CD4-positive, alpha-beta T cell (primary cell): ENCODE measurements at places on chromosomes 6 and 20.

DNA sequence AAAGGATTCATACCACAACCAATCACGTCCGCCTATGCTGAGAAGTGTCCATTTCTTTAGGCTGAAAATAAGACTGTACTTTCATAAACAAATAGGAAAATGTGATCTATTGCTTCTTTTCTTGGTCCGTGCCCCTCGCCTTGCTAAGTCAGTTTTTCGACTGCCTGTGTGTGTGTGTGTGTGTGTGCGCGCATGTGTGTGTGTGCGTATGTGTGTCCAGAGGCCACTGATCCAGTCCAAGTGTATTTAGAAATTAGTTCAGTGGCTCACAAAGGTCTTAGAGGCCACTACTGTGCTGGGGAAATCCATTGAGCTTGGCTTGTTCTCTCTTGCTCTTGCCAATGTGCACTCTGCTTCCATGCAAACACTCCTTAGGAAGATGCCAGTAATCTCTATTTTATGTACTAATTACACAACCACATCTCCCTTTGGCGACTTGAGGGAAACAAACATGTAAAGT, 50.5 kb downstream of the SLC22A23 start:
- DNase-seq = no peak

DNA sequence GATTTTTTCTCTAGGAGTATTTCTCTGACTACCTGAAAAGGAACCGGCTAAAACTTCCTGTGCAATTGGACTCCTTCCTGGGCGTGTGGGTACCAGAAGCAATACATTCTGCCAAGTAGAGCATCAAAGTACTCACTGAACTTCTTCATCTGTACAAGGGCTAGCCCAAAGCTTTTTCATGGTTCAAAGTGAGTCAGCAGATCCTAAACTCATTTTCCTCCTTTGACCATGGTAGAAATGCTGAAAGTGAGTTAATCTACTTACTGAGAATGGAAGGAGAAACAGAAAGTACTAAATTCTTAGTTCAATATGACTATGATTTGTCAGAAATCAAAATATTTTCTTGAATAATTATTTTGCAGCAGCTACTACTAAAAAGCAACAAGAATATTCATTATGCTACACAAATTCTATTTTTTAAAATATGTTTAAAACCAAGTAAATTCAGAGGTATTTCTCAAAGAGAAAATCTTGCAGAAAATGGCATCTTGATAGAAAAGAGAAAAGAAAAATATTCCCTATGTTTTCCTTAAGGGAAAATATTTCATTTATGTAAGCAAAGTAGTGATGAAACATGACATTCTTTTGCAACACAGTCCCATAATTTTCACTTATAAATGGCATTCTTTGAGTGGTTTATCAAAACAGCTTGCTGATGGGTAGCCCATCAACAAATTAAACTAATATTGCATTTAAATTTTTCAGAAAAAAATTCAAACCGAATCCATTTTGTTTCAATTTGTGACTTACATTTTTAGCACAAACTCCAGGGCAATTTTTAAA, 3.7 kb upstream of the BEND6 start:
- DNase-seq = no peak

DNA sequence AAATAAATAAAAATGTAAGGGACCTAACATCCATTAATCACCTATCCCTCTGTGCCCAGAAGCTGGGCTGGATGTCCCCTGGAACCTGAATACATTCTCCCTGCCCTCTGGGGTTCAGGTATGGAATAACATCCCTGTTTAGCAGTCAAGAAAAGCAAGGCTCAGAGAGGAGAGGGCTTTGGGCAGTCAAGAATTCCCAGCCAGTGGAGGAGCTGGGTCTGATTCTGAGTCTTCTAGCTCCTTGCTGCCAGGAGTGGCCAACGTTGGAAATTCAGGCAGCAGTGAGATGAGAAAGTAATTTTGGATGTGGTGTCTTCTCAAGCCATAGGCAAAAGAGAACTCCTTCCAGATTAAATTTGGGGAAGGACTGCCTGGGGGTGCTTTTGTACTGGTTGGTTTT, 42.6 kb upstream of the ZNFX1 start:
- no peak for DNase-seq

GRCh38 chr6:157561929-157562810, 181.2 kb downstream of the ZDHHC14 start:
- DNase-seq = no peak

DNA sequence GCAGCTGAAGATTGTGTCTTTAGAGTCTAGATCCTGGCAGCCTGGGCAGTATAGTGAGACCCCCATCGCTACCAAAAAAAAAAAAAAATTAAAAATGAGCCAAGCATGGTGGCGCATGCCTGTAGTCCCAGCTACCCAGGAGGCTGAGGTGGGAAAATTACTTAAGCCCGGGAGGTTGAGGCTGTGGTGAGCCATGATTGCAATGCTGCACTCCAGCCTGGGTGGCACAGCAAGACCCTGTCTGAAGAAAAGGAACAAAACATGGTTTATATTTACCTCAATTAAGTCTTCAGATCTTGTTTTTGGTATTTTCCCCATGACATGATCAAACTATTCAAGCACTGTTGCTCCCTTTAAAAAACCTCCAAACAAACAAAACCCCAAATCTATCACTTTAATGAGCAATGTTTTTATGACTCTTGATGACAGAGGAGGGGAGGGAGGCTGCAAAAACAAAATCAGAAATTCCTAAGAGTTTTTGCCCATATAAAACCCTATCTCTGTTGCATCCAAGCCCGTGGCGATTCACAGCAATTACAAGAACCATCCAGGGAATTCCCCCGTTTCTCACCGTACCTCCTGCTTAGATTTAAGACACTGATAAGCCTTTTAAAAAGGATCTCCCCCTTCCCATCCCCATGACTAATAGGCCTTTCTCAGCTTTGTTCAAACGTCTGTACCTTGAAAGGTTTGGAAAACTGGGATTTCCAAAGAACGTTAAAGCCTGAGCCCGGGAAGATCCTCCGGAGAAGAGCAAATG, 259.9 kb downstream of the BMP7 start:
- no peak for DNase-seq

DNA sequence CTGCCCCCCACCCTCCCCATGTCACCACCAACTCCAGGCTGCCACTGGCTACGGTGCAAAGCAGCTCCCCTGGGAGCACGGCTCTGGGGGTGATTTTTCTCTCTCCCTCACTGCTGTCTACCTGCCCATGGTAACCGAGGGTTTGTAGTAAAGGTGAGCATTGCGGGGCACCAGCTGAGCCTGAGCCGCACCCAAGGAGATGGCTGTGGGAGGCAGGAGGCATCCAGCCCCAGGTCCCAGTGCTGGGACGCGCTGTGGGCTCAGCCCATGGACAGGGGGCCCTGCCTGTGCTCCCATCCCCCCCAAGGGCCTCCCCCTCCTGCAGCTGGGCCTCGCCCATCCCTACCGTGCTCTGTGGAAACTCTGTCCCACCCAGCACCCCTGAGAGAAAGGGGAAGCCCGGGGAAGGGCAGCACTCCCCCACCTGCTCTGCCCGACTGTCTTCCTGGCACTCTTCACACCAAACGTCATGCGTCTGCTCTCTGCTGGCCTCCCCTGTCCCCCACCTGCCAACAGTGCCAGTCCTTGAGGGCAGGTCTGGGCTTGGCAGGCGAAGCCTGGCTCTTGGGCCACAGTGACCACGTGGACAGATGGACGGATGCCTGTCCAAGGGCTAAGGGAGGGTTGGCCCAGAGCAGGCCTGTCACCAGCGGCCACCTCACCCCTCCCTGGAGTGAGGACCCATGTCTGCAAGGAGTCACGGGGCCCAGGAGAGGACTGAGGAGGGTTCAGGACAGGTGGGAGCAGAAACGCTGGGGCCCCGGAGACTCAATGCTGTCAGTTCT, 3.8 kb upstream of the CHRNA4 start:
- DNase-seq = no peak

GRCh38 chr6:15616261-15616660, 46.6 kb downstream of the DTNBP1 start:
- no peak for DNase-seq

GRCh38 chr6:169087443-169088041, 166.1 kb downstream of the THBS2 start:
- DNase-seq = no peak

- no peak for DNase-seq
Observed at GRCh38 chr6:73878403-73878802, 182.4 kb downstream of the CD109 start.
